Activated CD4-positive, CD25-positive, alpha-beta regulatory T cell treated with anti-CD3 and anti-CD28 coated beads, Interleukin-2, amount 50 U/mL, for 24 hours (primary cell): ENCODE measurements at places on chromosomes 1 and 21.

DNA sequence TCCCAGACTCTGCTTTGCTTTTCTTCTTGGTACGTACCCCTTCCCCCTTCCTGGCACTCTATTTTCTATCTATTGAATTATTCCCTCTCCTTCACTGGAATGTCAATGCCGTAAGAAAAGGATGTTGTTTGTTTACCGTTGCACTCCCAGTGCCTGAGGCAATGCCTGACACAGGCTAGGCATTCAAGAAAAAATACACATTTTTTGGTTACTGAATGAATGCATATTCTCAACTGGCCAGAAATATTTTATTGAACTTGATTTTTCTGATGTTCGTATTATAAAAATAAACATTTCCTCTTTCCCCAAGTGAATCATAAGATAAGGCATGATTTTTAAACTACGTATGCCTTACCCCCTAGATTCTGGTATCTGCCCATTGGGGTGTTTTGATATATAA lies 41.2 kb downstream of the GNG12 start:
- ATAC-seq, result no peak

- ATAC-seq, result no peak
Measured at GRCh38 chr1:62232871-62233278, 38.2 kb downstream of the L1TD1 start.

DNA sequence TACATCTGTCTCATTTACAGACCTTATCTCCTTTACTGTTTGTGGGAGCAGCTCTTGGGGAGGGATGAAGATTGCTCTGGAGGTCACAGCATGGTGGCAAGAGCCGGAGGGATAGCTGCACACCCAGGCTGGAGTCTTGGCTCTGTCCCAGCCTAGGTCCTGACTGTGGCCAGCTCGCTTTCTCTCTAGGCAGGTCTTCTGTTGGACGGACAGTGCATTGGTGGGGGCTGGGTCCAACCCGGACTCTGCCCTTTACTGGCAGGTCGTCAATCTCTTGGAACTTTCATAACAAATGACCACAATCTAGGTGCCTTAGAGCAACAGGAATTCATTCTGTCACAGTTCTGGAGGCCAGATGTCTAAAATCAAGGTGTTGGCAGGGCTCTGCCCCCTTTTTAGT lies 319.8 kb upstream of the C1orf174 start:
- no peak for ATAC-seq

DNA sequence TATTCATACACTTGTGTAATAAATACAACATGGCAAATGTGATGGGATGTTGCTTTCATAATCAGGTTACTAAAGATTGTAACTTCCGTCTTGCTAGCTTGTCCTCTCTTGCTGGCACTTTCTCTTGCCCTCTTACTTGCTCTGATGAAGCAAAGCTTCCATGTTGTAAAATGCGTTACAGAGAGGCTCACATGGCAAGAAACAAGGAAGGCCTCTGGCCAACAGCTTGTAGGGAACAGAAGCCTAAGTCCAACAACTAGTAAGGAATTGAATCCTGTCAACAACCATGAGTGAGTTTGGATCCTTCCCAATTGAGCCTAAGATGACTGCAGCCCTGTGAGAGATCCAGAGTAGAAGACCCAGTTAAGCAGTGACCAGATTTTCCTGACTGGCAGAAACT lies 15.4 kb downstream of the TMED5 start:
- ATAC-seq, result no peak

- ATAC-seq, result no peak
Measured at GRCh38 chr1:171140956-171141687, 44.0 kb upstream of the FMO2 start.

GRCh38 chr1:155860970-155861510 lies 1.7 kb downstream of the SYT11 start:
- no peak for ATAC-seq

DNA sequence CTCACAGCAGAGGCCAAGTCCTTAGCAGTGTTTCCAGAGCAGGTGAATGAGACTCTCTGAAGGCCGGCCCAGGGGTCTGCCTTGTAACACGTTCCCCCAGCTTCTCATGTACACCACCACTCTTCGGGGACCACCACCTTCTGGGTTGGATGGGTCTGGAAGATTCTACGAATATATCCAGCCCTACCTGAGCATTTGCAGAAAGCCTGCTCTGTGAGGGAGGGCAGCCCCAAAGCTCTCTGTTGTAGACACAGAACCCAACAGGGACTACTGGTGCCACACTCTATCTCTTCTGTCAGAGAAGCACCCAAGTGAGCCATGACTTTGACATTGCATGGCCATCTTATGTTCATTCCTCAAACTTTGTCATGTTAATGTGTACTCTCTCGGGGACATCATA lies 61.8 kb downstream of the CD247 start:
- no peak for ATAC-seq

GRCh38 chr21:19692231-19692630 lies 1288.6 kb upstream of the TMPRSS15 start:
- ATAC-seq, result no peak

GRCh38 chr1:33343539-33343938 lies 22.6 kb upstream of the A3GALT2 start:
- no peak for ATAC-seq

GRCh38 chr1:89633248-89633799 lies 404 bp downstream of the LRRC8C start:
- peak; percentile 30 for ATAC-seq

DNA sequence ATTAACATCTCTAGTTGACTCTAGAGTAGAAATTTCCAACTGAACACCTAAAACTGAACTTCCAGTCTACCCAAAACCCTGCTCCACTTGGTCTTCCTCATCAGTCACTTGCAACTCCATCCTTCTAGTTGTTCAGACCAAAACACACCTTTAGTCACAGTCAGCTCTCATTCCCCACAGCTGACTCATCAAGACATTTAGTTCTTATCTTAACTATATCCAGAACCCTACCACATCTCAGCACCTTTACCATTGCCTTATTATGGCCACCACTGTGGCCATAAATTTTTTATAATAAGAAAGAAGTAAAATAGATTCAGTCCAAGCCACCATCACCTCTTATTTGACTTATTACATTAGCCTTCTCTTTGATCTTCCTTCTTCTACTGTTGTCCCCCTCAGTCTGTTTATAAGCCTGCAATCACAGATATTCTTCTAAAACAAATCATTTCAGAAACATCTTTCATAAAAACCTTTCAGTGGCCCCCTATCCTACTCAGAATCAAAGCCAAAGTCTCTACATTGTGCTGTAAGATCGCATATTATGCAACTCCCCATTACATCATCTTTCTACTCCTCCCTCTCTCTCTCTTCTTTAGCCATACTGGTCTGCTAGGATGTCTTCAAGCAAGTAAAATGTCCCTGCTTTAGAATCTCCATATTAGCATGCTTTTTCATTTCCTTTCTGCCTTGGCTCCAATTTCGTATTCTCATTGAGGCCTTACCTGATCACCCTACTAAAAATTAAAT lies 275.9 kb downstream of the LRRC40 start:
- ATAC-seq, result no peak

DNA sequence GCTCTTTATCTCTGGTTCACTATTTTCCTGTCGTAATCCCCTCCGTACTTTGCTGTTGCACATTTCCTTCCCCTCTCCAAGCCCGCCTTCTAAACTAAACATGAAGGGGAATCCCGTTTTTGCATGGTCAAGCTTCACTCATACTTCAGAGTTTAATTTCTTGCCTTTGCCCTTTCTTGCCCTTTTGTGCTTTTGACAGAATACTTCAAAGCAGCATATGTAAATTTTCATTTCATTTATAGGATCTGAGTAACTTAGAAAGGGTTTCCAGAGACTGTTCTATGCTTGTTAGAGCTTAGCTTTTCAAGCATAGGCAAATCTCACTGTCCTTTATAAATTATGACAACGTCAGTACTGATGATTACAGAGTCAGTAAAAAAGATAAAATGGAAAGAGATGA lies 27.7 kb downstream of the SPATA45 start:
- ATAC-seq, result no peak

DNA sequence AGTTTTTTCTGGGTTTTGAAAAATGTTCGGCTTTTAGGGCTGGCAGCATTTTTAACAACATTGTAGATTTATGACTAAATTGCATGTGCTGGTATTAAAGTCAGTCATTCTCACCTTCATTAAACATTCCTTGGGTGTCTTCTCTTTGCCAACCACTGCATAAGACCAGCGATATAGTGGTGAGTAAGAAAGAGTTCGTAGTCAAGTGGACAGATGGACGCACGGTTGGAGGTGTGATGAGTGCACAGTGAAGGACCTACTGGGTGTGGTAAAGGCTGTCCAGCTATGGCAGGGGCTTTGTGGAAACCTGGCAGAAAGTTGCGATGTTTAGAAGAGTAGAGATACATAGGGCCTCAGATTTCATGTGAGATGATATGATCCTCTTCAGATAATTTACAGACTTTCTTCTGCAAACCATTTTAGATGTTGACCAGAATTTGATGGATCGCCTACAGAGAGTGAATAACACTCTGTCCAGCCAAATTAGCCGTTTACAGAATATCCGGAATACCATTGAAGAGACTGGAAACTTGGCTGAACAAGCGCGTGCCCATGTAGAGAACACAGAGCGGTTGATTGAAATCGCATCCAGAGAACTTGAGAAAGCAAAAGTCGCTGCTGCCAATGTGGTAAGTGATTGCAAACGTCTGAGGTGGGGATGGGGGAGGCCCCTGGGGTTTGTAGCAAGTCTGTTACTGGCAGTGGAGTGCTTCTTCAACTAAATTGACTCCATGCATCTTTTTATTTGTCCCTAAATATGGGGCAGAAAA lies 56.0 kb upstream of the LAMC2 start:
- ATAC-seq, result no peak

DNA sequence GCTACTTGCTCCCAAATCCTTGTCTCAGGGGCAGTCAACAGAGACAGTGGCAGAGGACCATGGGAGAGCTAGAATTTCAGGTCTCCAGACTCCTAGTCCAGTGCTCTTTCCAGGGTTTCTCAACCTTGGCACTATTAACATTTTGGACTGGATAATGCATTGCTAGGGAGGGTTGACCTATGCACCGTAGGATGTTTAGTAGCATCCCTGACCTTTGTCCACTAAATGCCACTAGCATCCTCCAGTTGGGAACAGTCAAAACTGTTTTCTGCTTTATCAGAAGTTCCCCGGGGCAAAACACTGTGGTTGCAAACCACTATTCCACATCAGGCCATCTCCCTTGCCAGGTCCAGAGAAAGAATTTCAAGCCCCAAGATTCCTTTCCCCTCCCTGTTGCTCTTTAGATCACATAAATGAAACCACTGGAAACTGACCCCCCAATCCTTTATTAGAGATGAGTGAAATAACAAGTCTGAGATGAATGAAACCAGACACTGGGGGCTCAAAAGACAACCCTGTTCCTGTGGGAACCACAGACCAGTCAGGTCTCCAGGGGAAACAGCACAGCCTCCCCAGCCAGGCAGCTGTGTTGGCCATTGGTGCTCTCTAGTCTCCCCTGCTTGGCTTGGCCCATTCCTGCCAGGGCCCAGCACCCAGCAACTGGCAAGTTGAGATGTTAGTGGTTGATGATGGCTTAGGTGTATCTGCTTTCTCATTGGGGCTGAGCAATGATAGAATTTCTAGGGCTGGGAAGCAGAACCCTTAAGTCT lies 3.8 kb upstream of the TCEA3 start:
- ATAC-seq, result no peak

- no peak for ATAC-seq
Measured at GRCh38 chr1:10677491-10678391, 118.7 kb downstream of the CASZ1 start.

GRCh38 chr1:207259391-207259790 lies 62.1 kb upstream of the CD55 start:
- no peak for ATAC-seq

DNA sequence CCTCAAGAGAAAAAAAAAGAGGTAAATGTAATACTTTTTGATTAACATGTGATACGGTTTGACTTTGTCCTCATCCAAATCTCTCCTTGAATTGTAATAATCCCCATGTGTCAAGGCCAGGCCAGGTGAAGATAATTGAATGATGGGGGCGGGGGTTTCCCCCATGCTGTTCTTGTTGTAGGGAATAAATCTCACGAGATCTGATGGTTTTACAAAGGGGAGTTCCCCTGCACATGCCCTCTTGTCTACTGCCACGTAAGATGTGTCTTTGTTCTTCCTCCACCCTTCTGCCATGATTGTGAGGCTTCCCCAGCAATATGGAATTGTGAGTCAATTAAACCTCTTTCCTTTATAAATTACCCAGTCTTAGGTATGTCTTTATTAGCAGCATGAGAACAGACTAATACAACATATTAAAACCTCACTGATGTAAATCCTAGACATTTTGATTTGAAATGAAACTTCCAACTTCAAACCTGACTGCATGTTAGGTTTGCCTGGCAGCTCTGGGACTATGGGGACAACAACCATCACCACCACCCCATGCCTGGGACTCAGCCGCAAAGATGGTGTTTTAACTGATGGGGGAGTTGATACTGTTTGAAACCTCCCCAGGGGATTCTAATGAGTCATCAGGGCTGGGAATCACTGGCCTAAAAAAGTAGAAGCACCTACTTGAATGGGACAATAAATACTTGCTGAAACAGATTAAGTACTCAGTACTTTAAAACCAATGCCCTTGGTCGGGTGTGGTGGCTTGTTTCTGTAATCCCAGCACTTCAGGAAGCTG lies 32.8 kb upstream of the BACH1 start:
- peak; percentile 79 for ATAC-seq

DNA sequence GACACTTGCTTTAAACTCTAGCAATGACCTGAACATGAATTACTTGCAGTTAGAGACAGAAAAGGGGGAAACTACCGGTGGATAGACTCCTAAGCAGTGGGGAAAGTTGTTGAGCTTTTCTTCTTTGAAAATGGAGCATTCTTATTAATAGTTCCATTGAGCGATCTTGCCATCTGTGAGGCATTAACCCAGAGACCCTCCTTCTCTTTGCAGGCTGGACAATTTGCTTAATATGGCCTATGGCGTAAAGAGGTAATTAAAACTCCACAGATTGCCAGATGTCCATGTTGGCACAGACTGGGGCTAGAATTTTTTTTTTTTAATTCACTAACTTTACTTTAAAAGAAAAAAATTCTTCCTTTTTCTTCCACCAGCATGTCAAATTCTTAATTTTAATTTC lies 88.5 kb downstream of the ELAVL4 start:
- ATAC-seq, result no peak

GRCh38 chr1:60283690-60284089 lies 210.1 kb upstream of the C1orf87 start:
- no peak for ATAC-seq
